RPMI8226 (cell line): ENCODE measurements at places on chromosomes 3 and 15.

GRCh38 chr15:93476491-93477177 is 387.6 kb upstream of the RGMA start:
- DNase-seq: no peak

DNA sequence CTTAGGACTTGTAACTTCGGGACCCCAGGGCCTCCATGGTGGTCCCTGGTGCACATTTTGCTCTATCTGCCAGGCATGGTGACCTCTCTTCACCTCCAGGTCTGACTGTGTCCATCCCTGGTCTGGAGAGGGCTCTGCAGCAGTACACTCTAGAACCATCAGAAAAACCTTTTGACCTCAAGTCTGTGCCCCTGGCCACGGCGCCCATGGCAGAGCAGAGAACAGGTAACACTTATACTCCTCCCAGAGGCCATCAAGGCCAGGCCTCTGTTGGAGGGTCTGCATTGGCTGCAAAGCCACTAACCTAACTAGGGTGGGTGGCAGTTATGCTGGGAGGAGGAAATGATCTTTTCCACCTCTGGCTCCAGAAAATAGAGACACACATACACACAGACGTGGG is 10.3 kb upstream of the HMCES start:
- no peak for DNase-seq

- no peak for DNase-seq
Measured at GRCh38 chr3:191366675-191367074, 36.3 kb upstream of the UTS2B start.

GRCh38 chr15:78052545-78052944 is 25.0 kb downstream of the TBC1D2B start:
- no peak for DNase-seq

DNA sequence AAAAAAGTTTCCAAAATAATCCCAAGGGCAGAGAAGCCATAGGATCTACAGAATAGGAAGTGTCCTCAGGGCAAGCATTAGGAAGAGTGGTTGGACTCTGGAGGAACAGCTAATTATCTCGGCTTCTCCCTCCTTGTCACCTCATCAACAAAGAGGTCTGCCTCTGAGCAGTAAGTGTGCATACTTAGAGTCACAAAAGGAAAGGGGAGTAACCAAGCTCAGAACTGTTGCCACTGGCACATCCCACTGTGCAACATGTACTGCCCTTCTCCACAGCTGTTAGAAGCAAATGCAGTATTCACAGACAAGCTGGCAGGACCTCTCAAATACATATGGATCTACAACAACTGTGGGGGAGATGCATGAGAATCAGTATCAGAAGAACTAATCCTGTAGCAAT is 31.5 kb downstream of the NGLY1 start:
- DNase-seq: no peak

DNA sequence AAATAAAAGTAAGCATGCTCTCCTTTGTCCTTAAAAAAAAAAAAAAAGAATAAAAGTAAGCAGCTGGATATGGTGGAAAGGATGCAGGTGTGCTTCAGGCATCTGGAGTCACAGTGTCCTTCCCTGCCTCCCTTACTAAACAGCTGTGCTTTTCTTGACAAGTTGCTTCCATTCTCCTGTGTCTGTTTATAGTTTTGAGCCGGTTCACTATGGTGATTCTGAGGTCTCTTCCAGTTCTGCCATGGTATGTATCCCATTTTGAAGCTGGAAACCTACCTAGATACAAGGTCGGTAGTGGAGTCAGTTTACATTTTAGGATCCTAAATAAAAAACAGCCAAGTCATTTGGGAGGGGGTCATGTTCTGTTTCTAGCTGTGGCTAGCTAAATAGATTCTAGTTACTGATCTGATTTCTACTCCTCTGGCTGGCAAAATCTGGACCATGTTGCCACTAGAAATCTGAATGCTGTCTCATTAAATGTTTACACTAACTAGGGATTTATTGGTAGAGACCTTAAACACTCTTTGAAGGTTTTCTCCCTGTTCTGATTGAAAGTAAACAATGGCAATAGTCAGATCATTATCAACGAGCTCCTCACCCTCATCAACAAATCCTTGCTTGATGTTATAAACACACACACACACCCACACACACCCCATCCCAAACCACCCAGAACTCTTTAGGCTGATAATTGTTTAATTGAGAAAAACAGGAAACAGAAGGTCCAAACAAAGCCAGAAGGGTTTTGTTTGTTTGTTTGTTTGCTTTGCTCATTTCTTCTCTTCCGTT is 7.9 kb downstream of the TNFSF10 start:
- DNase-seq: no peak

- no peak for DNase-seq
Measured at GRCh38 chr3:11074011-11074410, 80.3 kb upstream of the HRH1 start.

GRCh38 chr3:45498532-45498931 is 96.0 kb upstream of the LIMD1 start:
- no peak for DNase-seq

DNA sequence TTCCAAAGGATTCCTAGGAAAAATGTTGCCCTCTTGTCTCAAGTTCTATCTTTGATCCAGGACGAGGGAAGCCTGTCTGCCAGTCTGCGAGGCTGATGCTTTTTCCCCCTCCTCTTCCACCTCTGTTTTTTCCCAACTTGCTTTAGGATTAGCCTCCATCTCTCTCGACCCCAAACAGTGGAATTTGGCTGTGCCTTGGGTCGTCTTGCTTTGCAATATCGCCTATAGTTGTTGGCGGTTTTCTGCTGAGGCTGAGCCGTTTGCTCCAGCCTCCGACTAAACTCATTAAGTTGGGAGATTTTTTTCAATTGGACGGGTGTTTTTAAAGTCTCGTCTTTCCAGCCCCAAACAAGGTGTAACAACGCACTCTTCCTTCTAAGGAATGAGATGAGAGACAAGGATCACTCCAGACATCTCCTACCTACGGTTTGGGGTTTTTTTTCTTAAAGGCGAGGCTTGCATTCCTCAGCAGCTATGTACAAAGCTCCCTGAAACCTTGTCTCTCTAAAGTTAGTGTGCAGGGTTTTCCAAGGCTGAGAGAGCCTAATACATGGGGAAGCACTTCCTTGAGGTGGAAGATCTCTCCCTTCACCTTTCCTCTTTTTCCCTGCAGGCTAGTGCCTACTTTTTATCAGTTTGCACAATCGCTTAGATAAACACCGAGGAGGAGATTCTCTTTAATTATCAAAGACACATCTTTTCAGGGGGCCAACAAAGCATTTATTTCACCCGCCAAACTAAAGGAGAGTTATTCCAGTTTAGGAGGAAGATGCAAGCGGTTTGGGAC is 4.8 kb upstream of the NR2F2 start:
- no peak for DNase-seq

GRCh38 chr3:147939839-147940238 is 530.7 kb downstream of the ZIC1 start:
- no peak for DNase-seq

DNA sequence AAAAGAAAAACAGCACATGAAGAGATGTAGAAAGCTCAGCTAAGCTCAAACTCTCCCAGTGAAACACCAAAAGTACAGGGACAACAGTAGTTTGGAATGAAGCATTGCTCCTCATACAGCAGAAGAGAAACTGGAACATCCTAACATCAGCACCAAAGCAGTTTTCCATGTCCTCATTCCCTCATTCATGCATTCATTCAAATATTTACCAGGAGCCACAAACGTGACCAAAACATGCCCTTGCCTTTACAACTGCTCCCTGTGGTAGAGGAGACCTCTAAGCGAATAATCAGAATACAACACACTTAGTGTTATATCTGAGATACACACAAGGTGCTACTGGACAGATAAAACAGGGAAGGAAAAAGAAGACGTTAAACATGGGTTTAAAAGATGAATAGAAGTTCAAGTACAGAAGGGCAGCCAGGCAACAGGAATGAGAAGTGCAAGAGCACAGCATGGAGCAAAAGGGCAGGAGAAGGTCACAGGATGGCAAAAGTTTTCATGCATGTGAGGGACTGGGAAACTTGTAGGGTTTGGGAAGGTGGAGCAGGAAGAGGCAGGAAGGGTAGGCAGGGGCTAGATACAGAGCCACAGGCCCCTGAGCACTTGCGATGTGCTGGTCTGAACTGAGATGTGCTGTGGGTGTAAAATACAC is 58.5 kb upstream of the LMCD1 start:
- no peak for DNase-seq

DNA sequence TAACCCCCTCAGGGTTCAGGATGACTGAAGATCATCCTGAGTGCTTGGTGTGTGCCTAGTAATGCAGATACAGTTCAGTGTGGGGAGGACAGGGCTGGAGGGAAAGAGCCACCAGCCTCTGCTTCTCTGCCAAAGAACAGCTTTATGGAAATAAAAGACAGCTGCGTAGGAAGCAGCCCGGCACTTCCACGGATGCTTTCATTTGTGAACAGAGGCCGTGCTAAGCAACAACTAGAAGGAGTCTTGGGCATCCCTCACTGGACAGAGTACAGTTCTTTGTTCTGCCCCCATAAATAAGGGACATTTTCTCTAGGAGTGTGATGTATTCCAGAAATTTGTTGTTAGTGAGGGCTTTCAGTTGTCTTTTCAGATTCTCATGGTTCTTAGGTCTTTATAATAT is 194.8 kb upstream of the RGMA start:
- no peak for DNase-seq

- DNase-seq: no peak
Measured at GRCh38 chr15:67148196-67148701, 82.8 kb downstream of the SMAD3 start.
